ENCODE measurements at places on chromosomes 11 and 22.

DNA sequence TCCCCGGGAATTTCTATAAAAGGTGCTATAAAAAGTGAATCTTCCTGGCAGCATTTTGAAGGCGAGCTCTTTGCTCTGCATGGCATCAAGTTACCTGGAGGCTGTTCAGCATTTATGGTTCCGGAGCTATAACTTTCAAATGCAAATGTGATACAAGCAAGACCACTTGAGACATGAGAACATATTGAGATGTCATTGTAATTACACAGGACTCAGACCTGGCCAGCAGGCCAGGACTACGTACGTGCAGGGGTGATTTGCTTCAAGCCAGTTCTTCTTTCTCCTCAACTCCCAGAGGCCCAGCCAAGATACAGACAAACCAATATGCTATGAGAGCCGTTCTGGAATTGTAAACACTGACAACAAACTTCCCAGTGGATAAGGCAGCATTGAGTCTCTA is 227.4 kb upstream of the FAT3 start:
- DNase-seq: no peak

- no peak for DNase-seq
Measured at GRCh38 chr22:48888466-48889208, 939.0 kb downstream of the BRD1 start.

GRCh38 chr11:27464909-27465308 is 7.7 kb downstream of the LGR4 start:
- no peak for DNase-seq

- DNase-seq: no peak
Measured at GRCh38 chr11:57124505-57124904, 57.2 kb upstream of the LRRC55 start.
